Right cardiac atrium (tissue), 5 donors: ENCODE measurements at places on chromosomes 7 and 10. TPM values are rescaled to one million over a fixed set of nuclear protein-coding genes. Genes with fewer than 3 reads are reported as not detected.

The ABCB4 gene
- 6.9 TPM for total RNA-seq

The MMRN2 gene
- total RNA-seq = 32.4 TPM

The NOS3 gene
- total RNA-seq = 20.5 TPM

The STEAP1B gene
- total RNA-seq = 0.74 TPM
